ENCODE measurements at places on chromosomes 4 and X.

DNA sequence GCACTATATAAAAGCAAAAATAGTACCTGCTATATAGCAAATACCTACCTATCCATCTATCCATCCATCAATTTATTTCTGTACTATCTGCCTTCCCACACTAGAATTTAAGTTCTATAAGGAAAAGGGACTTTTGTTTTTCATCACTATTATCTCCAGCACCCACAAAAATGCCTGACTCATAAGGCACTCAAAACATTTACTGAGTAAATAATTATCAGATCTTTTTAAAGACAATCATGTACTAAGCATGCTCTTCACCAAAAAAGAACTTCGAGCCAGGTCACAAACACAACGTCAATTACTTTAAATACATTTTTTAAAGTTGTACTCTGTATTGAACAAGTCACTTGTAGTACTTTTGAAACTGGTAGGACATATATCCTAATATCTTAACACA is 119.9 kb downstream of the FBXW7 start:
- DNase-seq, result no peak

GRCh38 chrX:46376246-46376885 is 168.9 kb downstream of the ZNF674 start:
- DNase-seq, result no peak

DNA sequence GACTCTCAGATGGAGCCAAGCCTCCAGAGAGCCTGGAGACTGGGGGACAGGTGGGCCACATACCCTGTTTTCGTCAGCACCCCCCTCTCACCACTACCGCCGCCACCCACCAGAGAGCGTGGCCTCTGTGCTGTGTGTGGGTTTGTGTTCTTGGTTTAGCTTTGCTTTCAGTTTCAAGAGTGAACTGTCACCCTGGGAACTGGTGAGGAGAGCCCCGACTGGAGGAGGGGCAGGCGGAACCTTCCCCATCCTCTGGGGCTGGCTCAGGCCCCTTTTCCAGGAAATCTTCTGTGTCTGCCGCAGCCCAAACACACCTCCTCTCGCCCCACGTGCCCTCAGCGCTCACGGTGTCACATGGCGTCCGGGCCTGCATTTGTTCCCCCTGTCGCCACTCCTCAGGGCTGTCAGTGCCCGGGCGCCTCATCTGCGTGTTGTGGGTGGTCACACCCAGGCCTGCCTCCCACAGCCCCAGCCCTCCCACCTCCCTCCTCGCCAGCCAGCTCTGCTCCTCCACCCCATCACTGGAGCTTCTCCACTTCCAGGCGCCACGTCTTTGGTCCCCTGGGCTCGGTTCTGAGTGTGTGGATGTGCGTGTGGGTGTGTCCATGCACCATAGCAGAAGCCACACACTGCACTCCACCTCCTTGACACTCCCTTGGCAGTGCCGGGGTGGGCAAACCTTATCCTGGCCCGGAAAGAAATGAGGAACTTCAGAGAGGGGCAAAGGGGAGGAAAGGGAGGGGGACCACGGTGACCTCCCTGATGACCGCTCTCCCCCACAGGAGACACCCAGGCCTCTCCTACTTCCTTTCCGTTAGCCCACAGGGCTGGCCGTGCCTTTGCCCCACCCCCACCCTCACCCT is 27.8 kb downstream of the ELF4 start:
- DNase-seq, result no peak

DNA sequence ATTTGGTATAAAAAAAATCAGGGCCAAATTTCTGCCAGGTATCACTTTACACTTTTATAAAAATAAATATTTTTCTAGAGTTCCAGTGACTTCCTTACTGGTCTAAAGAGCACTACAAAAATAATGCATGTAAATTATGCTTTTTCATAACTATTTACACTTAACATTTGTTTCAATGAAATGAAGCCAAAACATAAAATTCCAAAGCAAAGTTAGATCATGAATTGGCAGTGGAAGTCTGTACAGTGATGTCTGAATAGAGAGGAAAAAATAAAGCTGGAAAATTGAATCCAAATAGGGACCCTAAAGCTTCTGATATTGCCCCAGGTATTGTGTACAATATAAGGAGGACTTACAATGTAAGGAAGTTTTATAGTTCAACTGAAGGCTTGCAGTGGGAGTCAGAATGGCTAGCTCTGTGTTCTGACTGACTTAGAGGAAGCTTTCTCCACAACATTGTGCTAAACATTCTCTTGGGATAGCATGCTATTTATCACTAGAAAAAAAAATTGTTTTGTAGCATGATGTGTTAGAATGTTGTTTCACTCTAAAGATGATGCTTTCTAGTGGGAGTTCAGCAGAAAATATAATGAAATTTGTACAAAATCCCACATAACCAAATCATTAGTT is 288.2 kb upstream of the UGT8 start:
- DNase-seq, result no peak

- no peak for DNase-seq
Observed at GRCh38 chrX:149830192-149830873, 48.6 kb downstream of the MAGEA9 start.

DNA sequence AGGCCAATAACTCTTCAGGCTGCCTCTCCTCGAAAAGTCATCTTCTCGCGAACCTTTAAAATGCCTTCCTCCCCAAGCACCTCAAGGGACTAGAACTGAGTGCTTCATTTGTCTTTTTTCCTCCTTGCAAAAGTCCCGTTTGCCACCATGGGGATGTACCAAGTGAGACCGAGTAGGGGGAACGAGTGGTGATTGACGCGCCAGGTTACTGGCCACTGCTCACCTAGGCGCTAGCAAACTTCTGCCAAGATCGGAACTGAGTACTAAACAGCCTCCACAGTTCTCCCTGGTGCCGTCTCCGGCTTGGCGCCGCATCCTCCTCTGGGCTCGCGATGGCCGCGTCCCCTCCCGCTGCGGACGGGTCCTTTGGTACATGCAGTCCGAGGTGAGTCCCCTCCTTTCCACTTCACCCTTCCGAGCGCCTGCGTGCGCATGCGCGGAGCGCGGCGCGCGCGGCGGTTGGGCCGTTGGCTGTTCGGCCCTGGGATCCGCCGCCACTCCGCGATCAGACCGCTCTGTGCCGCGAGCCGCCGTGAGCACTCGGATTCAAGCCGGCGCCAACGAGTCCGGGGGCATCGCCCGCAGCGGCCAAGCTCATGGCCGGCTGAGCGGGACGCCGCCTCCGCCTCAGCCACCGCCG is at the start of gene CDK16:
CDK16 (plus strand) TSS at position 402 of the 640 bp plus-strand sequence. CDS start 4,877 bp downstream, outside the sequence.
- DNase-seq, result peak; percentile 92

- DNase-seq, result no peak
Observed at GRCh38 chr4:14810568-14810967, 191.7 kb upstream of the CPEB2 start.

- no peak for DNase-seq
Observed at GRCh38 chrX:136627409-136627808, 20.5 kb upstream of the CD40LG start.

- no peak for DNase-seq
Observed at GRCh38 chr4:154205471-154205870, 286.1 kb downstream of the DCHS2 start.

DNA sequence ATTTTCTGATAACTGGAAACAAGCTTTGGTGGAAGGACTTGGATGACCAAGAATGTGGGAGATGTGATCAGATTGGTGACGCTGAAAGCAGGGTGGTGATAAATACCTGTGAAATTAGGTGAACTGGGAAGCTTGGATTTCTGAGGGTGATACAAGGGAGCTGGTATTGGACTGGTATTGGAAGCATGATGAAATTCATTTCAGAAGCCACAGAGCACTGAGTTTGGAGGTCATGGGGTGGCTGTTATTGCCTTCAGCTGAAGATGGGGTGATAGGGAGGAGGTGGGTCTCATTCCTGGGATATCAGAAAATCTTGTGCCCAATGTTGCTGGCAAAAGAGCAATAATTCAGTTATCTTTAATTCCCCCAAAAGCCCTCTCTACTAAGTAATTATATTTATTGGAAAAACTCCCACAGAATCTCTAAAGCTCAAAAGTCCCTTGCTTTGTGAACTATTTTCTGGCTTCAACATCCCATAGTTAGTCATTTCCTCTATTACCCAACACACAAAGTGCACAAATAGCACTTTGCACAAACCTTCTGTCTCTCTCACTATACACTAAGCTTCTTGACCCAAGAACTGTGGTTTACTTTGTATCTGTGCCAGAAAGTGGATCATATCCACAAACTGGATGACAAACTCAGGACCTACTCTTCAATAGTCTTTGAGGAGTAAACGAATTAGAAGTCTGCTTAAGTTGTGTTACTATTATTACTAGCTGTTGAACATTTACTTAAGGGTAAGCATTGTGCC is 23.1 kb upstream of the CAMK2D start:
- no peak for DNase-seq

DNA sequence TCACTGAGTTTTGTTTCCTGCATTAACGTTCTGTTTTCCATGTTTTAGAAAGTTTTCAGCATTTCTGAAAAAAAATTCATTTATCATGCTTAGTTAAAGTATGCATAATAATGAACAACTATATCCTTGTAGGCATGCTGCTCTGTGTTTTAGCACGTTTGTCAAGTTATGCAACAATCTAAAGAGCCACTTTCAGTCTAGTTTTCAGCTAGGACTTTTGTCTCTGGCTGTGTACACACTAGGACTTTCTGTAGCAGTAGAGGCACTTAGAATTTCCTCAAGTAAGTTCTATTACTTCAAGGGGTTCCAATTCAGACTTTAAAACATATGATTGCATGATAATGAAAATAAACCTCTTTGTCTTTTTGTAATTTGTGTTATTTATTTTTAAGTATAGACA is 12.4 kb downstream of the DCAF8L1 start:
- no peak for DNase-seq

- DNase-seq, result no peak
Observed at GRCh38 chr4:7253837-7254236, 61.5 kb downstream of the SORCS2 start.

All from esophagus muscularis mucosa (tissue), 4 donors.